ENCODE measurements at places on chromosomes 7 and 10.

- no peak for DNase-seq
These were observed 12.6 kb downstream of the UCMA start for GRCh38 chr10:13221572-13221971.

GRCh38 chr7:155467846-155468784 is 10.2 kb downstream of the EN2 start:
- DNase-seq, result peak; percentile 45

- DNase-seq, result no peak
These were observed 99.4 kb upstream of the CTTNBP2 start for GRCh38 chr7:117972606-117973005.

- DNase-seq, result no peak
These were observed 241.6 kb downstream of the SNX10 start for GRCh38 chr7:26533217-26533616.

Measured in activated CD8-positive, alpha-beta memory T cell treated with anti-CD3 and anti-CD28 coated beads, Interleukin-2, amount 50 U/mL, for 48 hours (primary cell).